ENCODE measurements at places on chromosomes 12 and 14.

DNA sequence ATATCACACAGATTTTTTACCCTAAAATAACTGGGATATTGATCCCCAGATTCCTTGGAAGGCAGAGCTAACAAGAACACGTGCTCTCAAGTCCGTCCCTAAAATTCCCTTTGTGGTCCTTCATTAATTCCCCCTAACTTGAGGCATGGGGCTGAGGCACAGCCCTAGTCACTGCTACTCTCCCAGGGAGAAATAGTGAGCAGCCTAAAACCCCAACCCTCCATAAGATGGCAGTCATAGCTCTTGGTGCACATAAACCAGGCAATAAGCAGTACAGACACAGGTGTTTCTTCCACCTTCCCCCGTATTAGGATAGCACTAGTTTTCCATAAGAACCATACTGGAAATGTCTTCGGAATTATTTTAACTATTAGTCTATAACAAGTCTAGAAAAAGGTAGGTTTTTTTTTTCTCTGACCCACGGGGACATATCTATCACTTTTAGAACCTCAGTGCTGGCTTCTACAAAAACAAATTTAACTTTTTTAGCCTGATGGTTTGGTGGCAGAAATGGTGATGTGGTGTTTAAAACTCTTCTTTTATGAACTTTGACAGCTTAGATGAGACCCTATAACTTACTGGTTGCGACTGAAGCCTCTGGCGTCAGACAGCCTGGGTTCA lies 3.1 kb upstream of the ARHGEF40 start:
- DNase-seq, result no peak

DNA sequence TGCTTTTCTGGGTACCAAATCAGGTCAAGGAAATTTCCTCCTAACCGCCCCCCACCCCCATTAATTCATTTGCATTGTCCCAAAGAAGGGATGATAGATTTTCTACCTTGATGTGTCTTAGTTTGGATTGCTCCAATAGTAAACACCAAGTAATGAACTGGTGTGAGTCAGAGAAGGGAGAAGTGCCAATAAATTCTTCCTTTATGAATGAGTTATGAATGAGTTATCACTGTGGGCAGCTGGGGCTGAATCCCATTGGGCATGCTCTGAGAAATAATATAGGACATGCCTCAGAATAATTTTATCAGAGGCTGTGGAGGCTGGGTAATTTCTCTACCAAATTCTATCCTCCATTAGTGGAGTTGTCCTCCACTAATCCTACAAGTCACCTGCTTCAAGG lies 277.9 kb upstream of the FLRT2 start:
- no peak for DNase-seq

DNA sequence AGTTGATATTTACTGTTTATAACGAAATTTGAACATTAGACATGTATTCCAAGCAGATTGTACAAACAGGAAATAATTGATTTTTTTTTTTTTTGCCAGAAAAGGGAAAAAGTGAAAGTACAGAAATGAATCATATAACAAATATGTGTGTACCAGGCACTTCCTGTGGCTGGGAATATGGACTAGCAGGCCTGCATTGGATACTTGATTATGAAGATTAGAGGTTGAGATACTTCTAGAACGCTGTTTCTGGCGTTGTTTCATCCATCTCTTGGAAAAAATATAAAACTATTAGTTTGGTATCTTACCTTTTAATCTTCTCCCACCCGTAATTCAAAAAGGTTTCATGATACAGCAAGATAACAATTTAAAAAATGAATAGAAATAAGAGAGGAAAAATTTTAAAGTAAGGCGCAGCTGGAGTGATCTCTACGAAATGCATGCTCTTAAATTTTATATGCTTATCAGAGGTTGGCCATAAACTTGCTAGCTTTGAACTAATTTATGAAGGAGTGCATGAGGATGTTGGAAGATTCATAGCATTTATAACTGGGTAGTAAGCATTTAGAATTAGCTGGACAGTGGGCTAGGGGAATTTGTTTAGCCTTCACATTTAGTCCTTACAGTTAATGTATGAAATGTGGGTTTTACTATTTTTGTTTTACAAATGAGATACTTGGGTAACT lies 90.8 kb downstream of the AEBP2 start:
- no peak for DNase-seq

- DNase-seq, result no peak
Observed at GRCh38 chr14:46063872-46064271, 587.7 kb downstream of the RPL10L start.

- DNase-seq, result no peak
Observed at GRCh38 chr12:101490286-101490920, 15.3 kb downstream of the SPIC start.
